ENCODE measurements at places on chromosomes 5 and 9.

DNA sequence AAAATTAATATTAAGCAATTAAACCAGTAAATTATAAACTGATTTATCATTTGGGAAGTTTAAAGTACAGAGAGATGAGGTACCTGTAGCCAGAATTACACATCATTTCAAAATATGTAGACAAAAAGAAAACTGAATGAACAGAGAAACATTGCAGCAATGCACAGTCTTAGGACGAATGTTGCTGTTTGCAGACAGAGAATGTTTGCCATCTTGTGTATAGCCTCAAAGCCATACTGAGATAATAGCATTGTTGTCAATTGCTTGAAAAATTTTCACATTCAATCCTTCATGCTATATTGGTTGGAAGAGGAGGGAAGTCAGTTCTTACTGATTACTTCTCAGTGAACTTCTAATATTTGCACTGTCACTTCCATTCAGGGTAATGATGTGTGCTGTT, 326.2 kb downstream of the PRR16 start:
- DNase-seq: no peak

- no peak for DNase-seq
These were observed 1922.1 kb upstream of the WWC1 start for GRCh38 chr5:166369346-166369745.

DNA sequence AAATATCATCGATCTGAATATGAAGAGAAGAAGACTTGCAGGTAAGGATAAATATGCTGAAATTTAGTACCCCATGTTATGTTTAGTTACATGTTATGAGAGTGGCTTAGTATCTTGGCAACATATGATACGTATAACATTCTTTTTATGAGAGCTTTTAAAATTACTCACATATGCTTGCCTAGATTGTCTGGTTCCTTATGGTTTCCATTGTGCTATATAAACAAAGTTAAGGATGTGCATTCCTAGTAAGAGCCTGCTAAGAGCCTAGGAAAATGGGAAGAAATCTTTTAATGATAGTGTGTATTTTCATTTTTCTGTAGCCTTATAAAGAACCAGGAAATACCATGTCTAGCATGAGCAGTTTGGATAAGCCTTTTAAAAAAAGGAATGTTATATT, 112.0 kb upstream of the KCNN2 start:
- peak; percentile 47 for DNase-seq

DNA sequence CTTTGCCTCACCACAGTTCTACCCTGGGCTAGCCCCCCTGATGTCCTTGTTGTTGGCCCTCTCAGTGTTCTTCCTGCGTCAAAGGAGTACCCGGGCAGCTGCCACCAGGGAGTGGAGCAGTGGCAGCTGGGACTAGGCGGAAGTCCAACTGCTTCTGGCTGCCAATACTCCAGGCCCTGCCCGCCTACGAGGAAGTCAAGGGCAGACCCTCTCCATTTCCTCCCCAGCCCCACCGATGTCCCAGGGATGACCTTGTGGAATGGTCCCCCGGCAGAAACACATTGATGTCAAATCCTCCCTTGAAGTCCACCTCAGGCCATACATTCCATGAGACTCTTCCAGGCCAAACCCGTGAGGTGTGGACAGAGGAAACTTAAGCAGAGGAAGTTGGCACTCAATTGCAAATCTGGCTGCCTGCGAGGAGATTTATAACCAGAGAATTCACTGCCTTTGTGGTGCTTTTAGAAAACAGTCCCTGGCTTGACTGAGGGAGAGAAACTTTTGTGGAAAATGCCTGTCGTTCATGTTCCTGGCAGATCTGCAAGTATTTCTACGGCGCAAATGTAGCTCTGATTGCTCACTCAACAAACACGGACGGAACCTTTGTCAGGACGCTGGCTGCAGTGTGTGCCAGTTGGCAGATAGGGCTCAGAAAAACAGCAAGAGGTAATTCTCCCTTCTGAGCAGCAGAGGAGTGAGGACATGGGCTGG, 339.7 kb downstream of the RAB3C start:
- peak; percentile 85 for DNase-seq

GRCh38 chr5:143836161-143836725, 24.3 kb downstream of the HMHB1 start:
- no peak for DNase-seq

DNA sequence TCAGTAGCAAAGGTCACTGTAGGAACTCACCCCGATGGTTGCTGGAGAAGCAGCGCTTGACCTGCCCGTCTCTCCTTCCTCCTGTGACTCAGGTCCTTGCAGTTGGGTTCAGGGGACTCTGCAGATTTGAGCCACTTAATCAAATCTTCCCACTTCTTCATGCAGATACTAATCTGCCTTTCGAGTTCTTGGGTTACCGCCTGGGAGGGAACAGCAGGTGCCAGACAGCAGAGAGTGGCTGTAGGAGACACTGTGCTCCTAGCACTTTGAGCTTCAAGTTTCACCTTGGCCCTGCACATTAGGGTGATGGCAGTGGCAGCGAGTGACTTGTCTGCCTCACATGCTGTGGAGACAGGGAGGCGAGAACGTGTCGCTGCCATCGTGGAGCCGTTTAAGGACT, 478.3 kb downstream of the PSAT1 start:
- DNase-seq: no peak

DNA sequence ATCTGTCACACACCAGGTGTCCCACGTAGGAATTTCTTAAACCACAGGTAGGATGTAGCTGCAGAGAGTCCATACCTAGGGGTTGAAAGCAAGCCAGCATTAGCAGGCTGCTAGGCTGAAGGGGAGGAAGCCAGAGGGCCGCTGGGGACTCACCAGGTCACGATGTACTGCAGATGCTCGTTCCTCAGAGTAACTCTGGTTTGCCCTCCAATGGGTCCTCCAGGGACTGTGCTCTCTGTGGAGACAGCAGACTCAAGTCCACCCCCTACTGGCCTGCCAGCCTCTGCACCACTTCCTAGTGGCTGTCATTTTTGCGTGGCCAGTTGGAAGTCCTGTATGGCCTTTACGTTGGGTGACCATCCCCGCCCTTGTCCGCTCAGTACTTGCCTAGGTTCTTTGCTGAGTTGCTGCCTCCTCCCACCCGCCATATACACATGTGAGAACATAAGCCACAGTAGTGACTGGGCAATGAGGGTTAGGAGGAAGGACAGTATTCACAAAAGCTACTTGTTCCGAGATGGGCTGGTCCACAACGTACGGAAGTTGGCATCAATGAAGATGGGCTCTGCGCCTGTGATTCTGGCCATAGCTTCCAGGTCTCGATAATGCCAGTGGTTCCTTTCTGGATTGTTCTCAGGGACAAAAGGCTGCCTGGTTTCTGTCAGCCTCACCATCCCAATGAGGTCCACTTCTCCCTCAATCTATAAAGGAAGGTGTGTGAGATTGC, 4.1 kb downstream of the RPL7A start:
- no peak for DNase-seq

DNA sequence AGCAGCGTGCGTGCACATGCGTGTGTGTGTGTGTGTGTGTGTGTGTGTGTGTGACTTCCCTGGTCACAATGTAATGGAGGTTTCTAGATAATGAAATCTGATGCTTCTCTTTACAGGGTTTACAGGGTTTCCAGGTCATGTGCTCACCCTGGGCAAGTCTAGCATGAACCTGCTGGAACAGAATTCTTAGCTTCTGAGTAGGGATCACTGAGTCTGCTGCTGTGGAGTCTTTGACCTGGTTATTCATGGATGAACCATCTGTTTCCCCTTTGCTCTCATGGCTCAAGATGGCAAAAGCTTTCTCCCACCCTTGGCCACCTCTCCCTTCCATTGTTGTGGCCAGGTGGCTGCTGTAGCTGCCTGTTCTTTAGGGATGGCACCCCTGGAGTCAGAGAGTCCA, 111.6 kb upstream of the SHB start:
- DNase-seq: no peak

- no peak for DNase-seq
These were observed 35.1 kb upstream of the CLK4 start for GRCh38 chr5:178661836-178662540.

GRCh38 chr5:177455036-177455660, 8.5 kb downstream of the PRR7 start:
- DNase-seq: peak; percentile 87

- DNase-seq: no peak
These were observed 67.2 kb upstream of the CCDC152 start for GRCh38 chr5:42689391-42689790.

DNA sequence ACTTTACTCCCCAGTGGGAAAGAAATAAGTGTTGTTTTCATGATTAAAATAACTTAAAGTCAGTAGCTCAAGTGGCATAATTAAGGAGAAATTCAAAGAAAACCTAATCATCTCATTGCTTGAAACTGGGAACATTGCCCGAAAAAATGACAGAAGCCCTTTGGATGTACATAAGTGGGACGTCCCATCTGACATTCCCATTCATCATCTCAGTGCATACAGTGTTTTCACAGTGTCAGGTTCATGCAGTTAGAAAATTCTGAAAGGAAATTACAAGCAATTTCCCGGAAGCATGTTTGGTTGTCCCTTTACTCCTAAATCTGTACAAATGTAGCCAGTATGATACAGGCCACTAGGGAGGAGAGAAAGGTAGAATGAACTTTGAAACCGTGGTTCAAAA, 95.6 kb downstream of the ADAMTS16 start:
- no peak for DNase-seq

- no peak for DNase-seq
These were observed 17.5 kb downstream of the ERMP1 start for GRCh38 chr9:5815461-5815860.

GRCh38 chr5:51276250-51276649, 107.0 kb upstream of the ISL1 start:
- DNase-seq: no peak

DNA sequence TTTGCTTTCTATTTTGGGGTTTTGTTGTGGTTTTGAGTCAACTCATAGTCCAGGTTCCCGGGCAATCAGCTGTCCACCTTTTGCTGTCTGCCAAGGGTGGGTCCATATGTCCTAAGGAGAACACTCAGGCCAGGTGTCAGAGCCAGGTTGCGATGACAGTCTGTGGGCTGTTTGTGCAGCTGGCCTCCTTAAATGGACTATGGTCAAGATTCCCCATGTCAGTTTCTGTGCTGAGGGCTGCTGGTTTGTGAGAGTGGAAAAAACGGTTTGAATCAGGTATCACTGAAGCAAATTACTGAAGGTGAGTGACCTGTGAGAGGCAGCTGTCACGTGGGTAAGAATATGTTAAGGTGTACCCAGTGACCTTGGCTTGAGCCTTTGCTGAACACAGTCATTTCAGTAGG, 33.0 kb downstream of the SNX30 start:
- no peak for DNase-seq

DNA sequence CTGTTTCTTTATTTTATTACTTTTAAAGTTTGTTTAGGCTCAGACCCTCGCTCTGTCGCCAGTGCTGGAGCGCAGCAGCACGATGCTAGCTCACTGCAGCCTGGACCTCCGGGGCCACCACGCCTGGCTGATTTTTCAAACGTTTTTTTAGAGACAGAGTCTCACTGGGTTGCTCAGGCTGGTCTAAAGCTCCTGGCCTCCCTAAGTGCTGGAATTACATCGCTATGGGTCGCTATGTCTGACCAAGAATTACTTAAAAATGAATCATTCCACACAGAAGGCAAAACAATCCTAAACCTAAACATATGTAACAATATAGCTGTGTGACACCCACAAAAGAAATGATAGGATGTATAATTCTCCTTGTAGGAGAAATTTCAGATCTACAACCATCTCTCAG, 86.9 kb upstream of the SIMC1 start:
- no peak for DNase-seq

- DNase-seq: no peak
These were observed 132.0 kb upstream of the GRHPR start for GRCh38 chr9:37290366-37290939.

GRCh38 chr9:77569335-77569734, 78.8 kb downstream of the GNA14 start:
- no peak for DNase-seq

GRCh38 chr5:149803641-149804468, 73.7 kb downstream of the PPARGC1B start:
- no peak for DNase-seq

GRCh38 chr9:136239135-136239982, 6.3 kb downstream of the QSOX2 start:
- no peak for DNase-seq

- DNase-seq: no peak
These were observed 24.5 kb upstream of the RAB14 start for GRCh38 chr9:121226175-121226574.

DNA sequence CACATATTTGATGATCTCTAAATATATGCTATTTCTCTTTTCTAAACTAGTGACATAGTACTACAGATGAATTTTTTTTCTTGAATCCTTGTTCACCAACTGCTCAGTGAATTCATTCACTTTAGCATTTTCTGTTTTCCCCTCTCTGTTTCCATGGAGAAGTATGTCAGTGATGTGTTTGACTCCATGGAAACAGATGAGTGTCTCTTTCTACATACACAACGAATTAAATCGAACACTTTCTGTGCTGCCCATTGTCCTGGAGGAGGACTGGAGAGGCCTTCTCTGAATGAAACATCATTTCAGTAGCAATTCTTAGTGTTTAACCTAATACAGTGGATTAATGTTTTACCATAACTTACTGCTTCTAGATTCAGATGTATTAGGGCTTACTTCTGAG, 9.5 kb downstream of the INVS start:
- DNase-seq: peak; percentile 73

DNA sequence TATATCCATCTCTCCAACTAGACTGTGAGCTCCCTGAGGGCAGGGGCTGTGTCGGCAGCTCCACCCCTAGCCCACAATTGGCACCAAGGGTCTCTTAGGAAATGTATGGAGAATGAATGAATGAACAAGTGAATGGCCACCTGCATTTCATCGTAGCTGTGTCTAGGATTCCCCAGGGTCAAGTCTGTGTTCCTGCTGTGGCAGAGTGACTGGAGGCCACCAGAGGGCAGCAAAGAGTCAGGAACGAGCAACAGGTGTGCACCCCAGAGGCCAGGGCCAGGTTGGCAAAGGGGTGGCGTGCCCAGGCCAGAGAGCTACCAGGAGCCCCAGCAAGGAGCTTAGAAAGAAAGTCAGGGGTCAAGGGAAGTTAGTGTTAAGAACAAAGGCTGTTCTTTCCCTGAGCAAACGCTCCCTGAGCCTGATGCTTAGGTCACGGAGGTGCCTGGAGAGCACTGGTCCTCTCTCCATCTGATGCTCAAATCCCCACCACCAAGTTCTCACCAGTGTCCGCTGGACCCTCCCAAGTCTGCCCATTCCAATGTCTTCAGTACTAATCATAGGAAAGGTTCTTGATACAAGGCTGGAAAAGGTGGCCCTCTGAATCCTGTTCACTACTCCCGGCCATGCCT, 160.7 kb downstream of the PAX5 start:
- peak; percentile 70 for DNase-seq

DNA sequence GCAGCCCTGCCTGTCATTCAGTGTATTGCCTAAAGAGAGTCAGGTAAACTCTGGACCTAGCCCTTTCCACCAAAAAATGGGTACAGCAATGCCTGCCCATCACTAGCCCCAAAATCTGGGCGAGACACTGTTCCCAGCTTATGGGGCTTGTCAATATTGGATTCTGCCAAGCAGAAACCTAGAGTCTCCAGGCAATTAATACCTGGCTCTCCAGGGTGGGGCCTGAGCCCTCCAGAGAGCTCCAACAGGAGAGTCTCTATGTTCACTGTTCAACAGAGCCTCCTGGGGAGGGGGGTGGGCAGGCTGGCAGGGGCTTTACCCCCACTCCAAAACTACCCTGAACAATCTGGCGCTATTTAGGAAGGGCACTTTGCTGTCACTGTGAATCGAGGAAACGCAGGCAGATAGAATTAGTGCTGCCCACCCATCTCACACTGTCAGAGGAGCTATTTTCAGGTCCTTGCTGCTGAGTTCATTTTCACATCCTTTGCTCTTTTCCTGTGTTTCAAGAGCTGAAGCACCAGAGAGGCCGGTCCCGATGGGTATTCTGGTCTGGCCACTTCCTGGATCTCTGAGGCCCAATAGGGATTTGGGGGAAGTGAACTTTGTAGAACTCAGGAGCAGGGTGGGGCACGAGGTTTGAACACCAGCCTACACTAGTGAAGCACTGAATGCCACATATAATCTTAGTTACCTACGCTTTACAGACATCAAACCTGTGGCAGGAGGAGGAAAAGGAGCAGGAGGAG, 121.8 kb downstream of the C5orf15 start:
- no peak for DNase-seq

Data from tongue (tissue), 3 donors.